Fibroblast of skin of right biceps (primary cell): ENCODE measurements at places on chromosomes 7 and 10.

DNA sequence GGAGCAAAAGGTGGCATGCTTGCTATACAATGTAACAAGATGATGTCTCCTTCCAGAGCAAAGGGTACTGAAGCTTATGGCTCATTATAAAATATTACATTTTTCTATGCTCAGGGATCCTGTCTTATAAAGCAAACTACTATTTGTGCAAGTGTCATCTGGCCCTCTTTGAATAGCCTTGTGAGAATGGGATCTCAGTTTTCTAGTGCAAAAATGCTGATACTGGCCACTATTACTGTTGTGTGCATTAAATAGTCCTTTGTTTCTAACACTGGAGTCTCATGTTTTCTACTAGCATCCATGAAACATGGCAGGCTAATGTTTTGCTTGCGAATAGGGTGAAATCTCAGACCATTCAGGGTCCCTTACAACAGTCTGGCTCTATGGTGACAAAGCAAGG, 823.0 kb downstream of the REEP3 start:
- DNase-seq: no peak

DNA sequence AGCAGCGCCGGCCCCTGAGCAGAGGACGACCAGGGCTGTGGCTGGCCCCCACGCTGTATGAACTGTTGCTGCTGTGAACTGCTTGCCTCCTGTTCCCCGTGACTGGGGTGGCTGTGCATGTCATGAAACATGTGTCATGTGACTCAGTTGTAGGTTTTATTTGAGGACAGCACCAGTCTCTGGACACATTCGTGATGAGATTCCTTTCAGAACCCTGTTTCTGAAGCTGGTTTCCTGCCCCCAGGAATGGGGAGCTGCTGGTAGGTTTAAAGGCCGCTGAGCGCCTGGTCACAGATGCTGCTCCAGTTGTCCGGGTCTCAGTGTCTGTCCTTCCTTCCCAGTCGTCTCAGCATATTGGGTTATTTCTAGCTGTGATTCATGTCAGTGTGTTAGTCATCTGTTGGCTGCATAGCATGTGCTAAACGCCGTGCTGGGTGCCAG, 79.1 kb upstream of the PPIF start:
- peak; percentile 76 for DNase-seq

DNA sequence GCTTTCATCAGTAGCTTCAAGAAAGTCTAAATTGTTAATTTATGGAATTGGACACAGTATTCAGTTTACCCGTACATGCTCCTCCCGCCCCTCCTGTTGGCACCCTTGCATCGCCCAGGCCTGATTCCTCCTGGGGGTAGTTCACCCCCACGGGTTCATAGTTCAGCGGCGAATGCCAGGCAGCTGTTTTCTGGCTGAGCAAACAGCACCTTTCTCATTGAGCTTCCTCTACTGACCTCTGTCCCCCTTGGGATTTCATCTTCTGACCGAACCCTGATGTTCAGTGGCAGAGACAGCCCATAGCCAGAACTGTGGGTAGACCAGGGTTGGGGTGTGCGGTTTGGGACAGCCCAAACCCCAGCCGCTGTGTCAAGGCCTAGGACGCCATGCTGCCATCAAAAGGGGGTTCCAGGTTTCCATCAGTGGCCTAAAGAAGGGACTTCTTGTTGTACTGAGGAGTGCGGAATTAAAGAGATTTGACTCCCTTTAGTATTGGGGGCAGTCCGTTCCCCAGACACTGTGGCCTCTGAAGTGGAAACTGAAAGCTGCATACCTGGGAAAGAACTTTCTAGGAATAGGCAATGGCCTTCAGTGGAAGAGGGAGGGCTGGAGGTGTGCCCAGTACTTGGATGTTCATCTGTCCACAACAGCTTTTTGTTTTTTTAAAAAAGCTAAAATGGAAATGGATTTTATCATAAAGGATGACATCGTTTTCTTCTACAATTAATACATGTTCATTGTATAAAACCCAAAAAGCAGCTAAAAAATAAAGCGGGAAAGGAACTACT, 19.0 kb downstream of the MDH2 start:
- no peak for DNase-seq

DNA sequence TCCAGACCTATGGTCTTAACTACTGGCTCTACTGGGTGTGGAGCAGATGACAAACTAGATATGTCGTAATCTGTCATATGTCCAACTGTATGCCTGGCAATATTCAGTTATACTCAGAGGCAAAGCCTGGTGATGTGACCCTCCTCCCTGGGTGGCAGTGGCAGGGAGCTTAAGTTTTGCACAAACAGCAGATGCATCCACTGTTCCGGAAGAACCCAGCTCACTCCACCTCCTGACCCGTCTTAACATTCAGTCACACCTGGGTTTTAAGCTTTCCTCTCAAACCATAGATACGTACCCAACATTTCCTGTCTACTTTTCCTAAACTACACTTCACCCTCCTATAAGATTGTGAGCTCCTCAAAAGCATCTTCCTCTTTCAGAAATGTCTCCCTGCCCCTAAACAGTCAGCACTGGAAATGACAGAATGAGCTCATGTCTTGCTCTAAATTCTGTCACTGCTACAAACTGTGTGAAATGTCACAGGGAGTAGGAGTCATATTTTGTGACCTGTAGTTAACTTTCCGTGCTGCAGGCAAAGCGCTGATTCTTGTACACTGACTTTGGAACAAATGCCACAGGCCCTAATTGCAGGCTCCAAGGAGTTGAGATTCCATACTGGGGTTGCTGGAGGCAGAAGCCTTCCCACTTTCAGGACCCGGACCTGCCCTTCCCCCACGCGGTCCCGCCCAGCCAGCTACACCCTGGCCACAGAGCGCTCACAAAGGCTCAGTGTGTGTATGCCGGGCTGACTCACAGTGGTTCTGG, 23.9 kb downstream of the SCD start:
- peak; percentile 88 for DNase-seq

GRCh38 chr7:141551782-141552181, 572 bp downstream of the AGK start:
- DNase-seq: no peak

DNA sequence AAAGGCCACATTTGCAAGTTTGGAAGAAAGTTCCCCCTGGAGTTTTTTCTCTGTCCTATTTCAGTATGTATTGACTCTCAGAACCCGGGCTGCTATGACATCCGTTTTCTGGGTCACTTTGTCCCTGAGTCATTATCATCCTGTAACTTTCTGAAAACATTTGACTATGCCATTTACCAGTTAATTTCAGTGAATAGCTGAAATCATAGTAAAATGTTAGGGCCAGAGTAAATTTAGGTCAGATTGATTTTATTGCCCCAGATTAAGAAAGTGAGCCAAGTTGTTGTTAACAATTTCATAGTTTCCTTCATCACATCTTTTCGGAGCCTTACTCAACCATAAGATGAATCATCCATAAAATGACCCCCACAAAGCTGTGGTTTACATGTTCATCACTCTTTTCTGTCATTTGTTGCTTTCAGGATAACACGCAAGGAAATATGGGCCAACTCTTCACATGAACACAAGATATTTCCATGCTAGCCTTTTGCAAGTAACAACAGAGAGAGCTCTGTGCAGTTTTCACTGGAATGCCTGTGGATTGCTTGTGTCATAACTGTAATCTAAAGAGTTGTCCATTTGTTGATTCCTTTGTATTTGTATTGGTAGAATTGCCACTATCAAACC, 3.9 kb upstream of the MACC1 start:
- DNase-seq: peak; percentile 98

DNA sequence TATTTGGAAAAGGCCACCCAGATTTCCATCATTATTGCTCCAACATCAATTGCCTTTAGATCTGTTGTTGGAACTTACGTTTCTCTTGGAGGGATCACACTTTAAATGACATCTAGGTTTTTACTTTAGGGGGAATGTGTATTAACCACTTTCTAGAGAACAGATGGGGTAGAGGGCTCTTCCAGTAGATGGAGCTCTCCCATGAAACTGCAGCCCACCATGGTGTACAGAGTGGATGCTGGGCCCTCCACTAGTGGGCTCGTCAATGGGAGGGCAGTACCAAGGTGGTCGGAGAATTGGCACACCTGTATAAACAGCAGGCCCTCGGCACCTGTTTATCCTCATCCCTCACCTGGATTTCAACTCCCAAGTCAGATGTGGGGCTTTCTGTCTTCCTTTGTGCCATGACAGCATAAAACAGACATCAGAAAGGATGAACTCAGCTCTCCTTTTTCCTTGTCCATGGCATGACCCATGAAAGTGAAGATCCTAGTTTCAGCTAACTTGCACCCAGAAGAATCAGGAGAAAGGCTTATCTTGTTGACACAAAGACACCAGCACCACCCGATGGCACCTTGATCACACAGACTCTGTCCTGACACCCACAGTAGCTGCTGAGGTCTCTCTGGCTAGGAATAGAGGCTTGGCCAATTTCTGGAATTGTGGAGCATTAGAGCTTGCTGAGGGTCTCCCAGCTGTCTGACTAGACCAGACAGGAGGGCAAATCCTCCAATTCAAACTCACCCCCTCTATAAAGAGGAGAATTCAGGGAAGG, 150.5 kb downstream of the CYP26A1 start:
- DNase-seq: no peak

DNA sequence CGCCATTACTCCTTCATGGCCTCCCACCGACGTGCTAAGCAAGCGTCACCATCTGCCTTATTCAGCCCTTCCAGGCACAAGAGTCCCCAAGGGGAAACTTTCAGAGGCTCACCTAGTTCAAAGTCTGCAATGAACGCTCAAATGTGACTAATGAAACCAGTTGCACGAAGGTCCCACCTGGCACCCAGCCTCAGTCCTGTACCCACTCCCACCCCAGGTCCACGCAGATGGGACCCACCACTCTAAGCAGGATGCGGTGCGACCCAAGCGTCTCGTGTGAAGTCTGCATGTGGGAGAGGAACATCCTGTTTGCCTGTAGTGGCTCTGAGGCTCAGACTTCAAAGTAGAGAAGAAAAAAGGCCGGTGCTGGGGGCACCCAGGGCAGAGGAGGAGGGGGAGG, 40.3 kb downstream of the RGS10 start:
- DNase-seq: no peak

DNA sequence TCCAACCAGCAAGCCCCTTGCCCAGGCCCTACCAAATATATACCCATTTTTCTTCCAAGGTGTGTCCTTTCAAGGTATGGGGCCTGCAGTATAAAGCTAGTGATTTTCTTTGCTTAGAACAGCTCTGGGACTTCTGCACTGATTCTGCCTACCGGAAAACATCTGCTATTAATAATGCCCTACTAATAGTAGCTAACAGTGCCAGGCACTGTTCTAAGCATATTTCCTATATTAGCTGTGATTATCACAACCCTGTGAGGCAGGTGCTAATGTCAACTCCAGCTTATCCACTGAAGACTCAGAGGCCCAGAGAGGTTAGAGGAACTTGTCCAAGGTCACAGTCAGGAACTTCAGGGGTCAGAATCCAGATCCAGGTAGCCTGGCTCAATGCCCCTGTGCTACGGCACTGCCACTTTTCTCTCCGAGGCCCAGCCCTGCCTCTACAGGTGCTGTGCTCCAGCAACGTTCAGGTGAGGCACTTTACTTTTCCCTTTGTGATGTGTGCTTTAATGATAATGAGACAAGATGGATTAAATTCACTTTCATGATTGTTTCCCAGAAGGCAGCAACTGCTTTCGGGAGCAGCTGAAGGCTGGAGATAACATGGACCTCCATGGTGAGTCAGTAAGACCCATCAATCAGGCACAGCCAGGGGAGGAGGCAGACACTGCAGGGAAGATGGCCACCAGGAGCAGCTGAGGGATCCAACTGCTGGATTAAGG, 26.7 kb downstream of the TAS2R41 start:
- peak; percentile 23 for DNase-seq

- no peak for DNase-seq
Measured at GRCh38 chr10:79150444-79150754, 81.6 kb downstream of the ZMIZ1 start.

GRCh38 chr7:109029866-109030265, 460.2 kb downstream of the DNAJB9 start:
- no peak for DNase-seq

DNA sequence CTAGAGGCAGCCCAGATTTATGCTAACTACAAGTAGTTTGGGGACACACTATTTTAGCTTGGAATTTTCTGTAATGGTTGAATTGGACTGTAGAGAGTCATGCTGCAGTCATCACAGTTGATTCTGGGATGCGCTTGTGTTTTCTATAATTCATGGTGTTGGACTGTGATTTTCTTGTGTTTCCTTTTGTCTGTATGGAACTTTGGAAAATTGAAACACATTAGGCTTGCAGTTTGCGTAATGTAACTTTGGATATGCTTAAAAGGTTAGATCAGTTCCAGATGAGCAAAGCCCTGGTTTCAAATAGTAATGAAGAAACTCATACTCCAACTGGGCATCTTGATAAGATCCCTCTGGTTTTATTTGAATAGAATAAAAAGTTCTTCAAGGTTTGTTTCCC, 502.2 kb downstream of the ARL4A start:
- no peak for DNase-seq

DNA sequence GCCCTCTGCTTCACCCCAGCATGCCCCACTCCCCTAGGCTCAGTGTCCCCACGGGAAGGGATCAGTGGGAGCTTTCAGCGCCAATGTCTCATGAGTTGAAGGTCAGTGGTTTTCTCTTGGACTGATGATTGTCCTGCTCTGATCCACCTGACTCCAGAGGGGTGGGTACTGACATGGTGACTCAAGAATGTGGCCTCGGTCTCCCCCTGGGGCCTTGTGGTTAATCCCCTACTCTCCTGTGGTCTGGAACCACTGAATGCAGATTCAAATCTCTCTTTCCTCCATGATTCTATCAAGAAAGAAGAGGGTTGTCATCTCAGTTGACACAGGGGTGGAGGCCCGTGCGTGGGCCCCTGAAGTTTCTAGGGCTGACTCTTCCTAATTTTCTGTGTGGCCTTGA, 176.9 kb downstream of the RPS24 start:
- DNase-seq: no peak

- DNase-seq: no peak
Measured at GRCh38 chr7:74063646-74064045, 20.0 kb upstream of the LIMK1 start.

GRCh38 chr7:112416127-112416526, 34.1 kb upstream of the IFRD1 start:
- DNase-seq: peak; percentile 44

- DNase-seq: peak; percentile 94
Measured at GRCh38 chr7:5694221-5694754, 87.2 kb downstream of the RNF216 start.

DNA sequence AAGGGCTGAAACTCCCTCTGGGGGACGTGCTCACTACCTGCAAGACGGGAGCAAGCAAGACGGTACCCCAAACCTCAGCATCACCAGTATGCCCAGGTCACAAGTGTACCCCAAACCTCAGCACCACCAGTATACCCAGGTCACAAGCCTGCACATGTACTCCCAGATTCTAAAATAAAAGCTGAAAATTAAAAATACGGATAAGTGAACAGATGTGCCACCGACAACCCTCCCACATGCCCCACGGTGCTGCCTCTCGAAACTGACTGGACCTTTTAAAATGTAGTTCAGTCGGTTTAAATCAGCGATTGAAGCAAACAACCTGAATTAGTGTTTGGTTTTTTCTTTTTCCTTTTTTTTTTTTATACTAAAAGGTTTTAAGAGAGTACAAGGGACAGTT, 566.5 kb downstream of the DNAJB6 start:
- no peak for DNase-seq

DNA sequence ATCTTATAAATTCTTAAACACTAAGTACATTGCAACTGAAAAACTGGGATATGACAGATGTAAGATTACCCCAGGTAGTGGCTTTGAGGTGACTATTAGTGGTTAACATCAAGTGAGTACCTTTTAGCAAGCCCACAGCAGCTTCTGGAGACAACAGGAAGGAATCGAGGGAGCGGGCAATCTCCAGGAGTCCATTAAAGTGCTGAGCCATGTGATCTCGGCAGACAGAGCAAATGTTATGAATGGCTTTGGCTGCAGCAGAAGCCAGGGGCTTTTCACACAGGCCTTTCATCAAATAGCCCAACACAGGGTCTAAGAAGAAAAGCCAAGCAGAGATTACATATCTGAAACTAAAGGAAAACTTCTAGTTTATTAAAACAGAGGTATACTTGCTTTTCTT, 48.9 kb downstream of the IRF5 start:
- no peak for DNase-seq
